ENCODE measurements at places on chromosomes 12 and 14. TPM values are rescaled to one million over a fixed set of nuclear protein-coding genes. Genes with fewer than 3 reads are reported as not detected.

DNA sequence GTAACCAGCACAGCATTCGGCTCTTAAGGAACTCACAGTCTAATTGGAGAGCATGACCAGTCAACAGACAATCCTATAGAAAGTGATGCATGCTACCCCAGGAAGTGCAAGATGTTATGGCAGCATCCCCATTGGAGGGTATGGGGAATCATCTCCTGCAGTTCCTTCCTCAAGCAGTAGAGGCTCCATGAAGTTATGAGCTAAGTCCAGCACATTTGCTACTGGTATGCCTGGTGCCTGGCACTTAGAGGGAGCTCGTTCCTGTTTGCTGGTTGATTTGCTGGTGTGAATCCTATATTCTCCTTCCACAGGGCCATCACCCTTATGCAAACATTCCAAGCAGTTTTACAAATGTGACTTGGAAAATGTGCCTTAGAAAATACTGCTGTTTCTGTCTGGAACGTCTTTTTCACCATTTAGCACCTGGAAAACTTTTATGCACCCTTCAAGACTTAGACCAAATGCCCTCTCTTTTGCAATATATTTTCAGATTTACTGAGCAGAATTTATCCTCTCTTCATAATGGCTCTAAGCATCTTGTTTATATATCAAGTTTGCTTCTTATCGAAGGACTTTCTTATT is 136.1 kb upstream of the WSCD2 start:
- DNase-seq, result no peak

GRCh38 chr14:36408388-36408787 is 88.0 kb upstream of the MBIP start:
- DNase-seq, result no peak

DNA sequence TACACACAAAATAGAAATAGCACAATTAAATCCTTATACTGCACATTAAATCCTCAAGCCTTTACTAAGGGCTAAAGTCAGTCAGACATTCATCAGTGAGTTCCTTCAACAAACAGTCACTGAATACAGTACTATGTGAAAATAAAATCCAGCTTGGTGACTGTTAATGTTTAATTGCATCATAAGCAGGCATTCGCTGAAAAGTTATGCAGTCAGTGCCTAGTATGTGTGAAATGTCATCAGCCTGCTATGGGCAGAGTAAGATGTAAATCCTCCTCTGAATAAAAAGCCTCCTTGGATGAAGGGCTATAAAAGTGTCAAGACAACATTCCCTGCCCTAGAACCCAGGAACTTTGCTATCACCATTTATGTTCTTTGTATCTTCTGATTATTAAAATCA is 116.4 kb downstream of the PRICKLE1 start:
- no peak for DNase-seq

DNA sequence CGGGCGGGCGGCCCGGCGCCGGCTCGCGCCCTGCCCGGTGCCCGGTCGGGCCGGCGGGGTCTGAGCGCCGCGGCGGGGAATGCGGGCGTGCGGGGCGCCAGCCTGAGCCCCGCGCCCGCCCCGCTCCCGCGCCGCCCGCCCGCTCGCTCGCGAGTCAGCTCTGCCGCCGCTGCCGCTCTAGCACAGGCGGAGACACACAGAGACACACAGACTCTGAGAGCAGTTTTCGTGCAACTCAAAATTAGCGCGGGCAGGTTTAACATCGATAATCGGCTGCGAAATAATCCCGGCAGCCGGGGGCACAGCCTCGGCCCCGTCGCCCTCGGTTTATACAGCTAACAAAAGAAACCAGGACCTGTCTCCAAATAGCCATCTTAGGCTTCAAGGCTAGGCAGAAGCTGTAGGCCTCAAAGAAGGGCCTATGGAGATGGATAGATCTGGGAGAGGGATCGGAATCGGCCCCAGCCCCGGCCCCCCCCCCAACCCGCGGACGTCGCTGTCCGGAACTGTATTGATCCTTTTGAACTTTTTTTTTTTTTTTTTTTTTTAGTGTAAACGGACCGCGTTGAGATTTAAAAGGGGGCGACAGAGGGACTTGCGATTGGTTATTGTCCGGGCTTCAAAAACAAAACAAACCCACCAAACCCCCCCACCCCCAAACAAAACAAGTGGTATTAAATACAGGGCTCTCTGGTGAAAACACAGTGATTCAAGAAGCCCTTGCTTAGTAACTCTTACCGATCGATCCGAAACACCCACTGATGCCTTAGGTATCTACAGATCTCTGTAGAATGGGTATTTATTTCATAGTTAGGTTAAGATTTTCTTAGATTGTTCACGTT is 1.1 kb downstream of the ARID2 start:
- DNase-seq, result peak; percentile 46

GRCh38 chr12:101021911-101022388 is 188.1 kb downstream of the SLC5A8 start:
- no peak for DNase-seq

GRCh38 chr14:64422756-64423155 is 34.6 kb downstream of the MTHFD1 start:
- no peak for DNase-seq

DNA sequence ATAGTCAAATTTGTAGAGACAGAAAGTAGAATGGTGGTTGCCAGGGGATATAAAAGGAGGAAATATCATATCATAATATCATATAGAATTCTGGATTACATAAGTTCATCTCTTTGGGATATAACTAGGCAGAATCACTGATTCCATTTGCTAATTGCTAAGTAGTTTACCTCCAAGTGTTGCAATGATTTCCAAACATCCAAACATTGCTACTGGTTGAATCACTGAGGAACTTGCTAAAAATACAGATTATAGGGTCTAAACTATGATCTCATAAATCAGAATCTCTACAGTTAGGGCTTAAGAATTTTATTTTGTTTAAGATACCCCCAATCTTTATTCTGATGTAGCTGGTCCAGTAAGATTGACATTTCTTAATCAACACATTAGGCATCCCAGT is 16.1 kb upstream of the TAS2R42 start:
- DNase-seq, result no peak

- no peak for DNase-seq
Observed at GRCh38 chr12:128830505-128830893, 6.7 kb upstream of the SLC15A4 start.

DNA sequence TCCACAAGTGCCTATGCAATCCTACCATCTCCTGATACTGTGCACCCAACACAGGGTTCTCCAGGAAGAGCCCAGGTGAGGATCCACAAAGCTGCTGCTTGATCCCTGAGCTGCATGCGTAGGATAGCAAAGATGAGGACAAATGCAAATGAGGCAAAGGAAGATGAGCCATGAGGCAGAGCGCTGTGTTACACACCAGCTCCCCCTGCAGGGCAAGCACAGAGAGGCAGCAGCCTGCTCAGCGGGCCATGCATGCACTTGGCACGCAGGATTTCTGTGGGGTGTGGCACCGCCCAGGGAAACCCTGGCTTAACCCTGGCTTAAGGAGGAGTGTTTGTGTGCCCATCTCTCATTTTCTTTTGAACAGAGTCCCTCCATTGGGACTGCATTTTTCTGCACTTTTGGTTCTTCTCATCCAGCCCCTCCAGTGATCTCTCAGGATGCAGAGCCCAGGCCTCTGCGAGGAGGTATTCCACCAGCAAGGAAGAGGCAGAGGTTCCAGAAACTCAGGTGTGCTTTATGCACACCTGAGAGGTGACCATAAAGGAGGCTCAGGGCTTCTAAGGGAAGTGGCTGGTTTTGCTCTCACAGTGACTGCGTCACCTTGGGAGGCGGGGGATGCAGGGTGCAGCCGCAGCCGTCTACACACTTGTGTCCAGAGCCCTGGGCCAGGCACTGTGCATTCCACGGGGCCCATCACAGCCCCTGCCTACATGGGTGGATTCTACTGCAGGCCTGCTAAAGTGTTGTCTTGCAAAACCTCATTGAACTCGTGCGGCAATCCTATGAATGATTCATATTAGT is 973.3 kb upstream of the TMEM132C start:
- DNase-seq, result no peak

- no peak for DNase-seq
Observed at GRCh38 chr14:61866932-61867920, 105.0 kb downstream of the SNAPC1 start.

GRCh38 chr12:18242380-18243089 is 18.8 kb upstream of the PIK3C2G start:
- DNase-seq, result no peak

DNA sequence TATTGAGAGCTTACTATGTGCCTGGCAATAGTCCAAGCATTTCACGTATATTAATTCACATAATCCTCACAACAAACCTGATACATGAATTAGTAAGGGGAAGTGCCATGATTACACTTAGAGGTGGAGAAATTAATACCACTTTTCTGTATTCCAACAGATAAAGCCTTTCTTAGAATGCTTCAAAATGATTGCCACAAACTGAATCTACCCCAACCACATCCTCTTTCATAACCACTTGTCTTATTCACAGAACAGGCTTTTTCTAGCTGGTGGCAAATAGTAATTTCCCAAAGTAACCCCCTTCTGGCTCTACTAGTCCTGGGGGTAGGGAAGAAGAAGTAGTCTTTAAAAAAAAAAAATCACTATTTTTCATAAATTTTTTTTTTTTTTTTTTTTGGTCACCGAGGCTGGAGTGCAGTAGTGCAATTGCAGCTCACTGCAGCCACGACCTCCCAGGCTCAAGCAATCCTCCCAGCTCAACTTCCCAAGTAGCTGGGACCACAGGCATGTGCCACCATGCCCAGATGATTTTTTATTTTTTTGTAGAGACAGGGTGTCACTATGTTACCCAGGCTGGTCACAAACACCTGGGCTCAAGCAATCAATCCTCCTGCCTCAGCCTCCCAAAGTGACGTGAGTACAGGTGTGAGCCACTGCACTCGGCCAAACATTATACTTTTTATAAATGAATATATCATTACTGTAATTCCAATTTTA is 59.0 kb upstream of the ARID2 start:
- DNase-seq, result no peak

DNA sequence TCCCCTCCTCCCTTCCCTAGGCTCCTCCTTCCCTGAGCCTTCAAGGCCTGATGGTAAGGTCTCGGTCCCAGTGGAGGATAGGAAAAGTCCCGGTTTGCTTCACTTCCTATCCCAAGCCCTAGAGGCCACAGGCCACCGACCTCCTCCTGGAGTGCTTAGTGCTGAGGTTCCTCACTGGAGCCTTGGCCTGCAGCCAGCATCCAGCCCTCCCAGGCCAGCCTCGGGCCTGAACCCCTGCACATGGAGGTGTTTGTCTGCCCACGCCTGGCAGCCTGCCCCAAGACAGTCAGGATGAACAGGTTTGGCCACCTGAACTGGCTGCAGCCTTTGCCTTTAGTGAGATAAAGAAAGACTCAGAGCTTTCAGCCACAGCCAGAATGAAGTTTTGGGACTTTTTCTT is 15.8 kb upstream of the KRT7 start:
- DNase-seq, result peak; percentile 85

- no peak for DNase-seq
Observed at GRCh38 chr14:90810806-90811205, 5.4 kb downstream of the TTC7B start.

- no peak for DNase-seq
Observed at GRCh38 chr12:69658203-69658602, 40.9 kb downstream of the BEST3 start.

- DNase-seq, result no peak
Observed at GRCh38 chr12:46663318-46663717, 162.5 kb downstream of the SLC38A4 start.

DNA sequence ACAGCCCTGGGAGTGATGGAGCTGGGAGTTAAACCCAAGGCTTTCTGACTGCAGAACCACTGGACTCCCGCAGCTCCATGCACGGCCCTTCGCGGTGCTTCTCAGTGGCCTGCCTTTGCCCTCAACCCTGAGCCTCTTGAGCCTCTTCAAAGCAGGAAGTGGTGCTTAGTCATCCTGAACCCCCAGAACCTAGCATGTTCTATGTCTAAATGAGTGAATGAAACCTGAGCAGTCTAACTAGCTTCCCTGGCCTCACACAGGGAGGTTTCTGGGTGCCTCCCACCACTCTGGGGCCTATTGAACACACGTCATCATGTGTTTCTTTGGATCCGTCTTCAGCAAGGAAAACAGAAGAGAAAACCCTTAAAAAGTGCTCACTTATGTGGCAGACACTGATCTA is 117.9 kb upstream of the SFSWAP start:
- no peak for DNase-seq

GRCh38 chr14:80172375-80173051 is 38.8 kb downstream of the DIO2 start:
- no peak for DNase-seq

- DNase-seq, result no peak
Observed at GRCh38 chr14:89476354-89476896, 59.4 kb upstream of the FOXN3 start.

DNA sequence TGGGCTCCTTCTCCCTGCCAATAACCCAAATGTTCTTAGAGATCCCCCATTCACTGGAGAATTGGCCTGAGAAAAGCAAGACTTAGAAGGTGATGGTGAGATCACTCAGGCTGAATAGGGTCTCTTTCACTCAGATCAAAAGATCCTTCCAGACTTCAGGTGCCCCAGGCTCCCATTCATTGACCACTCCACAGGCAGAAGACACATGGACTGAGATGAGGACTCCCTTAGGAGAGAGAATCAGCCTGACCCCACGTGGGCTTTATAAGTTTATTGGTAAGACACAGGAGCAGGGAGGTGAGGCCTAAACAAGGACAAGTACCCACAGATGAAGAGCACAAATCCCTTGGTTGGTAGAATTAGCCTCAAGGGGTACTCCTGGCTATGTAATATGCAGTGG is 6.1 kb upstream of the KRT72 start:
- DNase-seq, result no peak

DNA sequence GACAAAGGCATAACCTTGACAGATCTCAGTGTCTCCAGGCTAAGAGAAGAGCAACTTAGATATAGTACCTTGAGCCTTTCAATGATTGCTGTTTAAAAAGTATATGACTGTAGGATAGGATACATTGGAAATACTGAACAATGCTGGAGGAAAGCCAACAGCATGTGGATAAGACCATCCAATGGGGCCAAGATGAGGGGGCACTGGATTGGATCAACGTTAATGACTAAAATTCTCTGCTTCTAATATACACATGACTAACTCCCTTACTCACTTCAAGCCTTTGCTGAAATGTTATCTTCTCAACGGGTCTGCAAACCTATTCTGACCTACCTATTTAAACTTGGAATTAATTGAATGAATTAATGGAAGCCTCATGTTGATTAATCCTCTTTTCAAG is 354.9 kb downstream of the RAD51B start:
- DNase-seq, result no peak

- DNase-seq, result no peak
Observed at GRCh38 chr14:77059276-77059915, 30.9 kb upstream of the IRF2BPL start.

- no peak for DNase-seq
Observed at GRCh38 chr14:68689511-68689910, 103.4 kb downstream of the ZFP36L1 start.

GRCh38 chr12:105275997-105276733 is 40.2 kb upstream of the APPL2 start:
- no peak for DNase-seq

NUDT14 gene
- 36.6 TPM for total RNA-seq

BORCS5 gene
- total RNA-seq, result 8.2 TPM

MEG3 gene
- total RNA-seq, result 78.8 TPM

SRP54 gene
- total RNA-seq, result 39.5 TPM

ANO4 gene
- 0.87 TPM for total RNA-seq

ZNF641 gene
- 9.9 TPM for total RNA-seq

MYBPC1 gene
- total RNA-seq, result 0.60 TPM

KRT71 gene
- total RNA-seq, result not detected

PPP1R1A gene
- total RNA-seq, result 5.3 TPM

MAPKAPK5 gene
- total RNA-seq, result 15.4 TPM

IGF1 gene
- total RNA-seq, result 23.8 TPM

GALNT9 gene
- total RNA-seq, result not detected

ABCC9 gene
- 5.6 TPM for total RNA-seq

NAV3 gene
- 1.3 TPM for total RNA-seq

PTPRO gene
- total RNA-seq, result 0.31 TPM

CMKLR1 gene
- 3.6 TPM for total RNA-seq
